NCI-H2081 treated with DMSO at 0.1 percent for 48 hours (cell line): ENCODE measurements at places on chromosomes 3 and 15.

DNA sequence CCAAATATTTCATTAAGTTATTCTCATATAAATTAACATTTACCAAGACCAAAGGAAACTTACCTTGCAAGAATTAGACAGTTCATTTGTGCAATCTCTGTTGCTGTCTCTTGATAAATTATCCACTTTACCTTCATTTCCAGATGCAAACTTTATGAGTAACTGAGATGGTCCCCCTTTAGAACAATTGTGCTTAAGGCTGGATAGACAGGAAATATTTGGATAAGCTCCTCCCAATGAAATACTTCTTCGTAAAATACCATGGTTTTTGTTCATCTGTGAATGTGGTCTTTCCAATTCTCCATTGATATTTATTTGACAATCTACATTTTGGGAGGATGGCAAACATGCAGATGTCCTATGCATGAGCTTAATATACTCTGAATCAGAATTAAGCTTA is 78.2 kb downstream of the NEDD4 start:
- no peak for DNase-seq

GRCh38 chr15:89356634-89357298 is 22.1 kb upstream of the POLG start:
- DNase-seq: no peak

- DNase-seq: no peak
Observed at GRCh38 chr3:183285318-183285717, 32.3 kb downstream of the B3GNT5 start.

DNA sequence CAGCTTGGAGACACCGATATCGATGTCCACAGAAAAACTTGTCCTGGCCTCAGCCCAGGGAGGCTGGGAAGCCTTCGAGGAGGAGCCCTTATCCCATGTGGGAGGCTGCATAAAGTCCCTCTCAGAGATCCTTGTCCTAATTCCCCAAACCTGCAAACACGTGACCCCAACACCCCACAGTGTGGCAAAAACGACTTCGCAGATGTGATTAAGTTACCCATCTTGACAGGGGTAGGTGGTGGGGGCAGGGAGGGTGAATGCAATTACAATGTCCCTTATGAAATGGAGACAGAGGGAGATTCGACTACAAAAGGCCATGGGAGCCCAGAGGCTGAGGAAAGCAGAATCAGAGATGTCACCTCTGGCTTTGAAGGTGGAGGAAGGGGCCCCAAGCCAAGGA is 2.3 kb upstream of the TLR9 start:
- DNase-seq: no peak

- DNase-seq: no peak
Observed at GRCh38 chr3:151366993-151367392, 17.6 kb downstream of the P2RY12 start.

GRCh38 chr3:44893097-44893496 is 18.7 kb downstream of the TGM4 start:
- no peak for DNase-seq

DNA sequence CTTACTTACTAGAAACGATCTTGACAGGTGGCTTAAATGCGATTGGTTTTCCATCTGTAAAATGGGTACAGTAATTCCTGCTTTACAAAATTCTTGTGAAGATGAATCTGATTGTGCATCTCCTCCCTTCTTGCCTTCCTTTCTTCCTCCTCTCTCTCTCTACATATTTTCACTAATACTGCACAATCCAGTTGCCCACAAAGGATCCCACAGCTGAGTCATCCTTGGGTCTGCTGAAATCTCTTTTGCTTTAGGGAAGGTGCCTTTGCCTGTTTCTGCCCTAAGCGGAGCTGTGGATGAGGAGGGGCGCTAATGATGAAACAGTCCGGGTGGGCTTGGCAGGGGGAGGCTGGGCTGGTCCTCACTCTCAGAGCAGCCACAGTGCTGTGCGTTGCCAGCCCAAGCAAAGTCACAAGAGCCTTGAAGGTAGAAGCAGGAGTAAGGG is 46.1 kb downstream of the AMOTL2 start:
- DNase-seq: no peak

- DNase-seq: peak; percentile 91
Observed at GRCh38 chr3:141192345-141192744, 39.3 kb upstream of the PXYLP1 start.

DNA sequence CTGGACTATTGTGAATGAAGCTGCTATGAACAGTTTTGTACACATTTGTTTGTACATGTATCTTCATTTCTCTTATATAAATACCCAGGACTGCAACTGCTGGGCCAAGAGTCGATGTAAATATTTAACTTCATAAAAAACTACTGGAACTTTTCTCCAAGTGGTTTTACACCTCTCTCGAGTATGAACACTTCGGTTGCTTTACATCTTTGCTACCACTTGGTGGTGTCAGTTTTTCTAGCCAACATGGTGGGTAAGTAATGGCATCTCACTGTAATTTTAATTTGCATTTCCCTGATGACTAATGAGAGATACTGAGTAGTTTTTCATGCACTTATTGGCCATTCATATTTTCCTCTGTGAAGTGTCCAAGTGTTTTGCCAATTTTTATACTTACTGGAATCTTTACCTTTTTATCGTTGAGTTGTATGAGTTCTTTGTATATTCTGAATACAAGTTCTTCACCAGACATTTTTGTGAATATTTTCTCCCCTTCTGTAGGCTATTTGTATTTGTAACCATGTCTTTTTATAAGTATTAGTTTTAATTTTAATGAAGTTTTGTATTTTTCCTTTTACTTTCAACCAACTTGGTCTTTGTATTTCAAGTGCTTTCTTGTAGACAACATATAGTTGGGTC is 44.4 kb downstream of the PCOLCE2 start:
- no peak for DNase-seq

DNA sequence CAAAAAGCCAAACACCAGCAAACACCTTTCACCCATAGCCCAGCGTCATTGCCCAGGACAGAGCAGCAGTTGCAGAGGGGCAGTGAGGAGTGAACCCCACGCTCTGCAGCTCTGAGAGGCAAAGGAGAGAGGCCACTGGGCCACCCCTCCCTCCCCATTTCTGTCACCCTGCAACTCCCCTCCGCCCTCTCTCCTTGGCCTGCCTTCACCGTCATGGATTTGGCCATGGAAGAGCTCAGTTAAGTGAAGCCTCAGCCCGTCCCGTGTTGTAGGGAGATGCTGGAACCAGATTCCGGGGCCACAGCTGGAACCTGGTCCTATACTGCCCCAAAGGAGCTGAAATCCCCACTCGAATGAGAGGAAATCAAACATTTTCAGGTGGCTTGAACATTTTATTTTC is 21.9 kb downstream of the MRAS start:
- no peak for DNase-seq
